ENCODE measurements at places on chromosomes 6 and 20.

DNA sequence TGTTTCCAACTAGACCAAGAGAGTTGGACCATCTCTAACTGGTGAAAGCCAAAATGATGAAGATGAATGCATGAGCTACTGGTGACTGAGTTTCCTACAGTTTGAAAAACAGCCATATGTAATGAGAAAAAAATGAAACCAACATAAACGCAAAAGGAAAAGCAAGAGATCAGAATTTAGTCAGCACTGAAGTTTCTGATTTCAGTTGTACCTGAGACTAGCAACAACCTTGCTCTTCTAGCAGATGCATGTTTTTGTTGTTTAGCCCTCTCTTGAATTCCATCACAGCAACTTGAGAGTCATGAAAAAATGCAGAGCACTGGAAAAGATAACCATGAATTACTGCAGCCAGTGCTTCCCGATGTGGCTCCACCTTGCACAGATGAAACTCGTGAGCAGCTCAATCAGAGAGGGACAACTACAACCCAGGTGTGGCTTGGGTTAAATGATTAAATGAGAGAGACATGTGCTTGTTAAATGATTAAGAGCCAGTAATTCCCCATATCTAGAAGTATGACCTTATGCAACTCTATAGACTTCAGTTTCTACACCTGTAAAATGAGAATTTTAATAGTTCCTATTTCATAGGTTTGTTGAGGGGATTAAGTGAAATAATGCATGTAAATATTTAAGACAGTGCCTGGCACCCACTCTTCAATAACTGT, 104.8 kb downstream of the ELOVL4 start:
- DNase-seq: no peak

- no peak for DNase-seq
These were observed 57.7 kb downstream of the TMEM242 start for GRCh38 chr6:157265635-157266034.

DNA sequence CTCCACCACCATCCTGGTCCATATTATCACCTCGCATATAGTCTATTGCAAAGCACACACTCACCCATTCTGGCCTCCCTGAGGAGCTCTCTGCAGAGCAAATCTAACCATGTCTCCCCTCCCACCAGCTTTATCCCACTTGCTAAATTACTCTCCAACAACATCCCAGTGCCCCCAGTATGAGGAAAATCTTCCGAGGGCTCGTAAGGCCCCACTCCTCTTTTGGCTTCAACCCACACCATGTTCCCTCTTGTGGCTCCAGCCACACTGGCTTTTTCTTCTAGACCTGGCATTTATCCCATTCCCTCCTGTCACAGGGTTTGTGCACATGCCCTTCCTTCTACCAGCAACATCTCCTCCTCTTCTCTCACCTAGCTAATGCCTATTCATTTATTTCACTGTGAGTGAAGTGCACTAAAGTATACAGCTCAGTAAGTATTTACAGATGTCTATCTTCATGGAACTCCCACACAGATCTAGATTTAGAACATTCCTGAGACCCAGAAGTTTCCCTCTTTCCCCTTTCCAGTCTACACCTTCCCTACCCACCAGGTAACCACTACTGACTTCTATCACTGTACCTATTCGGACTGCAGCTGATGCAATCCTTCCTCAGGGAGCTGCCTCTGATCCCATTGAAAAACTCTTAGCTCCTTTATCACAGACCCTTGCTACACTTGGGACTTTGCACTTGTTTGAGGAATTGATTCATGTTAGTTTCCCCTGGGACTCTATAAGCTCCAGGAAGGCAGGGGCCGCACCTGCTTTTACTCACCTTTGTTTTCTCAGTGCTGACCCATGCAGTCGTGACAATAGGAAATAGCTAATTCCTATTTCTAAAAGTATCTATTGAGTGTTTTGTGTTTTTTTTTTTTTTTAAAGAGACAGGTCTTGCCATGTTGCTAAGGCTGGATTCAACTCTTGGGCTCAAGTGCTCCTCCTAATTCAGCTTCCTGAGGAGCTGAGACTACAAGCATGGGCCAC, 15.5 kb downstream of the MRPL14 start:
- DNase-seq: no peak

GRCh38 chr6:25270559-25270958, 8.6 kb upstream of the CARMIL1 start:
- no peak for DNase-seq

DNA sequence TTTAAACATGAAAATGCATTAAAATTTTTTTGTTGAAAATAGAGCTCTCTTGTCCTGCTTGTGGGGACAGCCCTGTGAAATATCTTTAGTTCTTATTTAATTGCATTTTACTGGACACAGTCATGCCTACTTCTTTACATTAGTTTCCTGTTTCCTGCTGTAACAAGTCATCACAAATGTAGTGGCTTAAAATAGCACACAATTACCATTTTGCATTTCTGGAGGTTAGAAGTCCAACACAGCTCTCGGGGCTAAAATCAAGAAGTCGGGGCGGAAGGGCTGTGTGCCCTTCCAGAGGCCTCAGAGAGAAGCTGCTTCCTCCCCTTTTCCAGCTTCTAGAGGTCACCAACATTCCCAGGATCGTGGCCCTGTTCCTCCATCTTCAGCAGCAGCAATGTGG, 29.4 kb downstream of the PNLDC1 start:
- DNase-seq: no peak
